Activated CD4-positive, alpha-beta T cell treated with anti-CD3 and anti-CD28 coated beads, Interleukin-2, amount 10 ng/mL, durations not matched to agents 24 days and 14 days (primary cell): ENCODE measurements at places on chromosomes 16 and 17. TPM values are rescaled to one million over a fixed set of nuclear protein-coding genes. Genes with fewer than 3 reads are reported as not detected.

CSH1 gene
- total RNA-seq: not detected in 2 replicates

GRCh38 chr17:46862949-46863348 lies 11.6 kb downstream of the WNT9B start:
- no peaks in the 10 kb centered on the region for H3K4me1 ChIP-seq
- no peak for DNase-seq
- H3K36me3 ChIP-seq: no peaks in the 10 kb centered on the region

DNA sequence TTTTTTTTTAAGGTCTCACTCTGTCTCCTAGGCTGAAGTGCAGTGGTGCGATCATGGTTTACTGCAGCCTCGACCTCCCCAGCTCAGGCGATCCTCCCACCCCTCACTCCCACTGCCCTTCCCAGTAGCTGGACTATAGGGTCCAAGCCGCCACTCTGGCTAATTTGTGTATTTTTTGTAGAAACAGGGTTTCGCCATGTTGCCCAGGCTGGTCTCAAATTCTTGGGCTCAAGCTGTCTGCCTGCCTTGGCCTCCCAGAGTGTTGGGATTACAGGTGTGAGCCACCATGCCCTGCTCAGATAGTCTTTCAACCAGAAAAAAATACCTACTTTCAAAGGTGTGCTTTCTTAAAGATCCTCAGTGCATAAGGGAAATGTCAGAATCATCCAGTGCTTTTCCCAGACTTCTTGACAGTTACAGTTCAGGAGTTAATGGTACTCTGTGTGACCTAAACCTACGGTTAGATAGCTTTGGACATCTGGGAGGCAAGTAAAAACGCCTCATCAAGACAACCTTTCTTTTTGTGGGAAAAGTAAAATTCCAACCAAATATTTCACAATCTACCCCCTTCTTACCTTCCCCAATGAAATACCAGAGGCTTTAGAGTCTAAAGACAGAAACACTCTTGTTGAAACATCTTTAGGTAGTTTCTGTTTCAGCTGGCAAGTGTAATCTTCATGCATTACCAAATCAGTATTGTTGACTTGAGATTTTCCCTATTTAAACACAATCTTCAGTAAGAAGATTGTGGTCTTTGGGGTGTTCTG lies 6.8 kb downstream of the RSPRY1 start:
- H3K4me1 ChIP-seq: peaks cover 20% of the 10 kb centered on the region
- no peak for DNase-seq
- no peaks in the 10 kb centered on the region for H3K27me3 ChIP-seq
- H3K36me3 ChIP-seq: peaks cover 10% of the 10 kb centered on the region
- no peak overlapping the region for H3K4me3 ChIP-seq

DNA sequence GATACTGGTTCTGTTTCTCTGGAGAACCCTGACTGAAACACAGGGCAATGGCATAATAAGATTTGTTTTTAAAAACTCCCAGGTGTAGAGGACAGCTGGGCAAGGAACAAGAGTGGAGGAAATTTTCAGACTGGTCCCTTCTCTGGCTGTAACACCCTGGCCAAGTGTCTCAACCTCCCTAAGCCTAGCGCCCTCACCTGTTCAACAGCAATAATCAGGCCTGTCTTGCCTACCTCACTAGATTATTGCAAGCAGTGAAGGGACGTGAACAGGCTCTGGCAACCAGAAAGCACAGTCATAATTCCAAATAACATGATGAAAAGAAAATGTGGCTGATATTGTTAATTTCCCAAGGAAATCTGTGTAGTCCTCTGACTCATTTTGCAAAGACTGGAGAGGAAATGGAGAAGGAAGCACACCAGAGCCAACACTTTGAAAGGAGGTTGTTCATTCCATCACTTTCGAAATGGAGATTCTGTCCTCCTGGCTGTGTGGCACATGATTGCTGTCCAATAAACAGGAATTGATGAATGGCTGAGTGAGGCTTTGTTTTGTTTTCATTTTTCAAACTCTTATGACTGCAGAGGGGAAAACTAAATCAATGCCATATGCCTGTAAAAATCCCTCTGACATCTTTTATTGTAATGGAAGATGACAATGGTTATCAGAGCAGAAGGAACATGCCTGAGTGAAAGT lies 87.5 kb upstream of the HLF start:
- no peaks in the 10 kb centered on the region for H3K4me1 ChIP-seq
- H3K4me3 ChIP-seq: no peak overlapping the region
- no peak overlapping the region for H3K27ac ChIP-seq
- no peaks in the 10 kb centered on the region for H3K27me3 ChIP-seq
- H3K36me3 ChIP-seq: no peaks in the 10 kb centered on the region
- DNase-seq: no peak
